Liver (tissue), 10 donors: ENCODE measurements at places on chromosomes 3 and 15. TPM values are rescaled to one million over a fixed set of nuclear protein-coding genes. Genes with fewer than 3 reads are reported as not detected.

- DNase-seq: no peak
- no peak overlapping the region for H3K27ac ChIP-seq
- H3K36me3 ChIP-seq: no peaks in the 10 kb centered on the region
- H3K4me3 ChIP-seq: no peak overlapping the region
- no peaks in the 10 kb centered on the region for H3K27me3 ChIP-seq
Measured at GRCh38 chr3:156098437-156099035, 21.8 kb upstream of the KCNAB1 start.

DNA sequence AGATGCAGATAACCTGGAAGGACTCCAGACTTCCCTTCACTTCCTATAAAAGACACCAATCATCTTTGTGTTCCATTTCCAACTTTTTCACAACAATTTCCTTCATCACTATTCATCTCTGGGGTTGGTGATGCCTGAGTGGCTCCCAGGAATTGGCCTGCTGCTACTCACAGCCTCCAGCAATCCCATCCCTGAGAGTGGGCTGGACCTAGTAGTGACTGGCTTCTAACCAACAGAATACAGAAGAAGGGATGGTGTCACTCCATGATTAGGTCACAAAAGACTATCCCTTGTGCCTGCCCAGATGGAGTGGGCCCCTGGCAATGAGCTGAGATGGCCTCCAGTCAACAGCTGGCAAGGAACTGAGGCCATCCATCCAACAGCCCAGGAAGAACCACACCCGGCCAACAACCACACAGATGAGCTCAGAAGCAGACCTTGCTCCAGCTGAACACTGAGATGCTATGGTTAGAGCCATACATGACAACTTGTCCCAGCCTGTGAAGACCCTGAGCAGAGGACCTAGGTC is 20.9 kb downstream of the OCA2 start:
- H3K4me1 ChIP-seq: no peaks in the 10 kb centered on the region
- no peak overlapping the region for H3K27ac ChIP-seq
- no peaks in the 10 kb centered on the region for H3K36me3 ChIP-seq
- DNase-seq: no peak
- no peaks in the 10 kb centered on the region for H3K27me3 ChIP-seq
- H3K4me3 ChIP-seq: no peak overlapping the region

DNA sequence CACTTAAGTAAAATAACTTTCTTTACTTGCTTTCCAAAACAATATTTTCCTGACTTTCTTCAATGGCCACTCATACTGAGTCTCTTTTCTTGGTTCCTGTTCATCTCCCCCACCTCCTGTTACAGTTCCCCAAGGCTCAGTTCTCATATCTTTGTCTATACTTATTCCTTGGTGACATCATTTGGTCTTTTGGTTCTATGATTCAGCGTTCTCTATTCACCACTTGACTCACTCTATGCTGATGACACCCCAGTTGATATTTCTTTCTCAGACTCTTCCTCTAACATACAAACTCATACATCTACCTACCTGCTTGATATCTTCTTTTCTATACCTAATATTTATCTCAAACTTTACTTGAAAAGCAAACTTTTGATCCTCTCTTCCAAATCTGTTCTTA is 85.0 kb upstream of the P3H2 start:
- no peaks in the 10 kb centered on the region for H3K27me3 ChIP-seq
- no peak for DNase-seq
- no peak overlapping the region for H3K4me3 ChIP-seq
- no peaks in the 10 kb centered on the region for H3K36me3 ChIP-seq

GRCh38 chr15:65329984-65330735 is 25.7 kb downstream of the RNU5B-1 start:
- no peak overlapping the region for H3K27ac ChIP-seq
- no peaks in the 10 kb centered on the region for H3K36me3 ChIP-seq
- no peaks in the 10 kb centered on the region for H3K27me3 ChIP-seq
- no peak overlapping the region for H3K4me3 ChIP-seq
- no peaks in the 10 kb centered on the region for H3K4me1 ChIP-seq

- H3K4me1 ChIP-seq: peaks cover 5% of the 10 kb centered on the region
- no peak overlapping the region for H3K27ac ChIP-seq
- no peaks in the 10 kb centered on the region for H3K36me3 ChIP-seq
- no peak for DNase-seq
Measured at GRCh38 chr3:155230382-155230781, 63.1 kb downstream of the STRIT1 start.

GRCh38 chr3:12040902-12041301 is 36.7 kb downstream of the SYN2 start:
- no peaks in the 10 kb centered on the region for H3K27me3 ChIP-seq
- H3K36me3 ChIP-seq: no peaks in the 10 kb centered on the region
- no peak overlapping the region for H3K27ac ChIP-seq
- H3K4me1 ChIP-seq: no peaks in the 10 kb centered on the region
- no peak overlapping the region for H3K4me3 ChIP-seq

Gene MST1R
- 0.56 TPM for polyA plus RNA-seq

Gene LRRK1
- 1.4 TPM for polyA plus RNA-seq

Gene ACSBG1
- polyA plus RNA-seq: 0.24 TPM

Gene TM4SF18
- 4.9 TPM for polyA plus RNA-seq

Gene SCN5A
- polyA plus RNA-seq: not detected

Gene POPDC2
- polyA plus RNA-seq: 0.16 TPM
